ENCODE measurements at places on chromosomes 2 and 18. TPM values are rescaled to one million over a fixed set of nuclear protein-coding genes. Genes with fewer than 3 reads are reported as not detected.

Gene IL1RL1
- 6.8 TPM for total RNA-seq

Gene G6PC2
- total RNA-seq = not detected

Gene GNLY
- total RNA-seq = 14.8 TPM

Gene HES6
- total RNA-seq = 10.9 TPM

Gene RAPGEF4
- 5.5 TPM for total RNA-seq

Gene SLC4A5
- total RNA-seq = 0.49 TPM

Gene KLHL41
- total RNA-seq = 2,613 TPM

Gene REG1A
- not detected for total RNA-seq

Gene MATN3
- total RNA-seq = not detected

Gene LRP1B
- 4.6 TPM for total RNA-seq

Gene NAT8
- total RNA-seq = 0.31 TPM

Gene EML6
- total RNA-seq = 2.7 TPM
